ENCODE measurements at places on chromosomes 3 and 15.
A peak's percentile ranks its signal among the peaks of the same experiment; 100 is the strongest.

GRCh38 chr3:64151342-64151871, 73.9 kb downstream of the PRICKLE2 start:
- DNase-seq = no peak

- DNase-seq = peak; percentile 48
Observed at GRCh38 chr15:22949074-22949547, 31.1 kb downstream of the CYFIP1 start.

DNA sequence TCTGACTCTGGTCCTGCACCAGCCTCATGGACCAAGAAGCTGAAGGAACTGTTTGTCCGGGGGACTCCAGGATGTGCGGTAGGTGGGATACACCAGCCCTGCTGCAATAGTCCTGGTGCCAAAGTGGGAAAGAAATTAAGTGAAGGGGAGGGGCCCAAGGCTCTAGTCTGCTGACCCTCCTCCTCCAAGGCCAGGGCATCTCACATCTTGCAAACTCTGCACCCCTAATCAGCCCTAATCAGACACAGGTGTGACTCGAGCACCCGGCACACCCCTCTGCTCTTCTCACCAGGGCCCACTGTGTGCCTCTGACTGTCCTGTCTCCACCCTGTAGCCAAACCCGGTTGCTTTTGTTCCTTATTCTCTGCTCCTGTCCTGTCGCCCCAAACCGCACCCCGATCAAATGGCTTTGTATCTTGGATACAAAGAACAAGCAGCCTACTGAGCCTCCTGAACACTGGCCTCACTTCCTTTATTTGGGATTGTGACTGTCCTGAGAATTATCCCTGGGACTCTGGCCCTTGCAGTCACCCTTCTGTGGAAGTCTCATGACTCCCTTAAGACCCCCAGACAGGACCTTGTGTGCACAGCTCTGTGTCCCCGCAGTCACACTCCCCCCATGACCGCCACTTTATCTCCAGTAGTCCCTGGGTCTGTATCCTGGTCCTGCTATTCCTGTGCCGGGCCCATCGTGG, 26.7 kb upstream of the SLC41A3 start:
- DNase-seq = no peak

DNA sequence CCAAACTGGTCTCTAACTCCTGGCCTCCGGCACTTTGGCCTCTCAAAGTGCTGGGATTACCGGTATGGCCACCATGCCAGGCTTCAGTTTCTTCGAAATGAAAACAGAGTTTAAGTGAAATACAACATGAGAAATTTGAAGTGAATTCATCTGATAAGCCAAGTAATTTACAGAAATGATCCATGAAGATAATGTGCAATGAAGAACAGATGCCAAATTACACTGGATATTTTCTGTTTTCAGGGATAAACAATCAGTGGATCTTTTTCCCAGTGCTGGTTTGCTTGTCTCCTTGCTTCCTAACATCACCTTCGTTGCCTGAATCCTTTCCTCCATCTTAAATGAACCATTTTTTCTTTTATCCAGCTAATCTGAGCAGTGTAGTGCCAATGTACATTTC, 46.2 kb upstream of the SUCLG2 start:
- DNase-seq = no peak

DNA sequence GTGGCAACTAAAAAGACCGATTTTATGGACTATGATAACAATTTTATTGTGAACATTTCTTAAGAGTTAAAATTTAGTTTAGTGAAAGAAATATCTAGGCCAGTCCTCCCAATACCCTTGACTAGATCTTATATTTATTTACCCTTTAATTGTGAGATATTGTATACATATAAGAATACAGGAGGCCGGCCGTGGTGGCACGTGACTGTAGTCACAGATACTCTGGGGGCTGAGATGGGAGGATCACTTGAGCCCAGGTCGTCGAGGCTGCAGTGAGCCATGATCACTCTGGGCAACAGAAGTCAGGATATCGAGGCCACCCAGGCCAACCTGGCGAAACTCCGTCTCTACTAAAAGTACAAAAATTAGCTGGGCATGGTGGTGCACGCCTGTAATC, 756 bp upstream of the RMDN3 start:
- no peak for DNase-seq

- no peak for DNase-seq
Observed at GRCh38 chr3:197425485-197426120, 127.2 kb upstream of the DLG1 start.

DNA sequence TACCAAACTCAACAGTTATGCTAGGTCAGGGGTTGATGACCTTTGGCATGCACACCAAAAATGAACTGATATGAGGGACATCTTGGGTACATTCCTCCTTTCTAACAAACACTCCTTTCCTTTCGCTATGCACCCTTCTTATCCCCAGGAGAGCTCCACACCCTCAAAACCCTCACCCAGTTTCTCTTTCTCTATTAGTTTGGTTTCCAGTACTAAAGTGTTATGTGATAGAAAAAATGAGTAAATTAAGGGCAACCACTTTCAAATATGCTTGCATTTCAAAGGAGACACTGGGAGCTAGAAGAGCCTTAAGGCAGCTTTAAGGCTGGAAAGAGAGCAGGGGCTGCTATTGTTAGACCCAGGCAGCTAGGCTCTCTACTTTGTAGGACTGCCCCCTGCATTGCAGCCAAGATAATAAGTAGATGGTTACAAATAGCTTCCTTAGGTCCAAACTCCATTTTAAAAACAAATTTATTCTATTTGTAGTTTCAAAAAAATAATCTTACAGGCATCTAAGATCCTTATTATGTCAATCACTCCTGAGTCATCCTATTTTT, 244.3 kb downstream of the ZIC1 start:
- no peak for DNase-seq

GRCh38 chr3:35426366-35426958, 212.9 kb upstream of the ARPP21 start:
- DNase-seq = no peak

- no peak for DNase-seq
Observed at GRCh38 chr15:90642464-90643300, 74.5 kb upstream of the BLM start.

GRCh38 chr15:44397869-44398268, 29.6 kb upstream of the CTDSPL2 start:
- no peak for DNase-seq

DNA sequence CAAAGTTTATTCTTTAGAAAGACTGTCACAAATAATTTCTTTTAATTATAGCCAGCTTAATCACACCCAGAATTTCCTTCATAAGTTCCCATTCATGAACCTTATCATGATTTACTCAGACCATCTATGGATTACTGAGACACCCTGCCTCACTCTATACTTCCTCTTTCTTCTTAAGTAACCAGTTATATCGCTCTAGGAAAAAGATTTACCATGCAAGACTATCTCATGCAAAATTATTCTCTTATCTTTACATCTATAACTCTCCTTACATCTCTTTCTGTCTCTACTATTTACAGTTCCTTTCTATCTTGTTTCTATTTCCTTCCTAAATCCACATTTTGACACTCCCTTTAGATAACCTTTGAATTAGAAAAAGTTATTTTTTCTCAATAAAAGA, 316.8 kb downstream of the POLQ start:
- no peak for DNase-seq
